ENCODE measurements at places on chromosomes 7 and 10.

GRCh38 chr10:22455068-22455857 lies 110.0 kb downstream of the SPAG6 start:
- DNase-seq = no peak

- DNase-seq = no peak
These were observed 319.3 kb upstream of the NRP1 start for GRCh38 chr10:33653584-33654367.

- DNase-seq = no peak
These were observed 79.6 kb downstream of the LSM5 start for GRCh38 chr7:32410545-32410944.

GRCh38 chr10:80405626-80406025 lies 2.7 kb upstream of the PRXL2A start:
- DNase-seq = no peak

GRCh38 chr7:13725591-13725990 lies 263.9 kb downstream of the ETV1 start:
- no peak for DNase-seq

DNA sequence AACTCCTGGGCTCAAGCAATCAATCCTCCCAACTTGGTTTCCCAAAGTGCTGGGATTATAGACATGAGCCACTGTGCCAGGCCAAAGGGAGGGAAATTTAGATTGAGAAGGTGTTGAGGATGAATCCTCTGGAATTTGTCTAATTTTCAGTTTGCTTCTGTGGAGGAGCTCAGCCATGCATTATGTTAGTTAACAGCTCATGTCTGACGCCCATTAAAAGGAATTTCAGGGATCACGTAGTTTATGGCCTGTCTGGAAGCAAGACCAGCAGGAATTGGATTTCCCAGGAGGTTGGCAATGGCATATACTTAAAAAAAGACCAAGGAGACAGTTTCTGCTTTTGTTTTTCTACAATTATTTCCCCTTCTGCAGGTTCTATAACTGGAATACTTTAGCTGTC lies 165.7 kb downstream of the OTUD1 start:
- DNase-seq = no peak

GRCh38 chr10:635088-635861 lies 54.2 kb downstream of the DIP2C start:
- DNase-seq = no peak

DNA sequence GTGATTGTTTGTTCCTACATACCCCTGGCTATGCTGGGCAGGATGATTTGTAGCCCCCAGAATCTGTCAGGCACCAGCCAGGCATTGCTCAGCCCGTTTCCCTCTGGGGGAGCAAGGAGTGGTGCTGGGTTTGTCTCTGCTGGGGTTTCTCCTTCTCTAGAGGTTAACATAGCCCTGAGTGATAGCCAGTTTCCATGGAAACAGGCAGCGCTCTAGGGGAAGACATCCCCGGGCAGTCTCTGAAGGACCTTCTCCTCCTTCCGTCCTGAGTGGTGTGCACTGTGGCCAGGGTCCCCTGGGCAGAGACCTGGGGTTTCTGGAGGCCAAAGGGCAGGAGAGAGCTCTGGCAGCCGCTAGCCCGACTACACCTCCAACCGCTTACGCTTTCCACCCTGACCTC lies 50.6 kb upstream of the LRRC4 start:
- no peak for DNase-seq

Data from CD8-positive, alpha-beta memory T cell (primary cell).